ENCODE measurements at places on chromosomes 2 and 18.

DNA sequence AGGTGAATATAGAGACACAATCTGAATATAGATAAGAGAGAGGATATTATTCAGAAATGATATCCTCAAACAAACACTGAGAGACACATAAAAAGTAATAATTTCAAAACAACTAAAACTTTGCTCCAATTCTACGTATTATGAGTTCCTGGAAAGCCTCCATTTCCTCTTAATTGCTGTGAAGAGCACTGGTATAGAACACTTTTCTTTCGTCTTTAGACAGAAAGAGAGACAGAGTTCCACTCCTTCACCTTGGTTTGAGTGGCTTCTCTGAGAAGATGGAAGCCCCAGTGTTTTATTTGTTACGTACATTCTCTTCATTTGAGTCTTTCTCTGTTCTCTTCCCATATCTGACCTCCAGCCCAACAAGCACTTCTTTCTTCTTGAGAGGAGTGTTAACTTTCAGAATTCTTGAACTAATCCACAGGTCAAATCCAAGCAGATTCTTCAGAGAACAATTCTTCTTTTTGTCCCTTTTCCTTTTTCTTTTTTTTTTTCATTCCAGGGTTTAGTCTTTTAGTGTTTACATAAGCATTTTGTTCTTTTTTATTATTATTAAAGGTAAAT is 6.4 kb upstream of the PIK3C3 start:
- no peak for DNase-seq

GRCh38 chr2:63300835-63301234 is 250.2 kb downstream of the OTX1 start:
- no peak for DNase-seq

- DNase-seq, result no peak
These were observed 52.4 kb downstream of the GPR39 start for GRCh38 chr2:132468821-132469675.

GRCh38 chr2:7182525-7182924 is 265.3 kb downstream of the RNF144A start:
- no peak for DNase-seq

- no peak for DNase-seq
These were observed 94.9 kb downstream of the KCTD1 start for GRCh38 chr18:26453386-26453901.

DNA sequence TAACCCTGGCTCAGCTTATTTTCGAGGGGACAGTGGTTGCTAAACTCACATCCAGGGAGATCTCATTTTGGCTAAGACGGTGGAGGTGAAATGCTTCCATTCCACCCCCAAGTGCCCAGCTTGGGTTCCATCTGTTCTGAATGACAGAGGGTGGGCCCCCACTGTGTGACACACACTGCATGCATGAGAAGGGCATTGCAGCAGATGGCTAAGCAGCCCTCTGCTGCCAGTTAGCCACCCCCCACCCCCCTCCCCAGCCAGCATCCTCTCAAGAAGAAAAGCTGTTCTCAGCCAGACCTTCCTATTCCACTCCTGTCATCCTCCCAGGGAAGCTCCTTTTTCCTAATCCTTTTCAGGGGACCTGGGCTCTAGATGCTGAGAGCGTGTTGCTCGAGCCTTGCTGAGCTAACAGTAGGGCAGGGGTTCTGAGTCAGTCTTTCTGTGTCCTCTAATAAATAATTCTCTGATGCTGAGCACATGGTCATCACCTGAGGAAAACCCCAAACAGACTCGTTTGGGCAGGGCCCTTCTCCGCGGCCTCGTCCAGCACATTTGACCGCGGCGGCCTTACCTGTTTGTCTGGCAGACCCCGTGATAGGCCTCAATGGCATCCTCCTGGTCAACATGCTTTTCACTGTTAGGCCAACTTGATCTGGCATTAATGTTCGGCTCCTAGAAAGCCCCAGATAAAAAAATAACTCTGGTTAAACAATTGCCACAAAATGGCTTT is 49.5 kb upstream of the ACAA2 start:
- no peak for DNase-seq

- DNase-seq, result no peak
These were observed 55.2 kb downstream of the RASGRP3 start for GRCh38 chr2:33531549-33532059.

DNA sequence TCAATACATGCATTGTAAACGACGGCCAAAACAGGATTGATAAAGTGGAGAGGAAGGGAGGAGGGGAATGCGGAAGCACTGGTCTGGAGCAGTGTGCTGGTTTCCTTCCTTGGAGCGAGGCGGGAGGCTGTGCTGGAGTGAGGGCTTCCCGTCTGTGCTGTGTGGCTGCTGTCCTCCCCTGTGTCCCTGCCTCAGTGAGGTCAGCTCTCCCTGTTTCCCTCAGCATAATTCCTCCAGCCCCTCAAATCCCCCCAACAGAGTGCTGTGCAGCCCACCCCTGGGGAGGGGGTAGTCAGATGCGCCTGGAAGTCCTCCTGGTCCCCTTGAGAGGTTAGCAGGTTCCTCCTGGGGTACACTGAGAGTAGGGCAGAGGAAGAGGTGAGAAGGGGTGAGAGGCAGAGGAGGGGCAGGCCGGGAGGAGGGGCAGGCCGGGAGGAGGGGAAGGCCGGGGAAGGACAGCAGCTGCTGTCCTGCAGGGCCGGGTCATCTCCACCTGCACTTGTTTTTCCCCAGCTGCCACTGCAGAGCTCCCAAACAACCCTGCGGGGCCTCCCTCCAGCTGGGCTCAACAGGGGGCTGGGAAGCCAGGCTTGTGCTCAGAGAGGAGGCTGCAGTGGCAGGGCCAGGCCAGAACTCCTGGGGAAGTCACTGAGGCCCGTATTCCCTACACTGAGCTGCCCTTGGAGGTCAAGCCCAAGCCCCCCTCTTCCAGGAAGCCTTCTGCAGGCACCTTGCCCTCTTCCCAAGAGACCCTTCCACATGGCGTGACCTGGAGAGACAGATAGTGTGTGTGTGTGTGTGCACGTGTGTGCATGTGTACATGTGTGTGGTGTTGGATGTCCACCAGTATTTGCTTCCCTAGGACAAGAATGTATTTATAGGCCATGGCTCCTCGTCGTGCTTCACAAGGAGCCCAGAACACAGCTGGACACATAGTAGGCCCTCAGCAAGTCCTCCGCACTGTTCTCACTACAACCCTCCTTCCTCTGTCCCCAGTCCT is 13.2 kb upstream of the ATP6V1B1 start:
- DNase-seq, result peak; percentile 65

- no peak for DNase-seq
These were observed 6.5 kb downstream of the DGUOK start for GRCh38 chr2:73933194-73933593.

DNA sequence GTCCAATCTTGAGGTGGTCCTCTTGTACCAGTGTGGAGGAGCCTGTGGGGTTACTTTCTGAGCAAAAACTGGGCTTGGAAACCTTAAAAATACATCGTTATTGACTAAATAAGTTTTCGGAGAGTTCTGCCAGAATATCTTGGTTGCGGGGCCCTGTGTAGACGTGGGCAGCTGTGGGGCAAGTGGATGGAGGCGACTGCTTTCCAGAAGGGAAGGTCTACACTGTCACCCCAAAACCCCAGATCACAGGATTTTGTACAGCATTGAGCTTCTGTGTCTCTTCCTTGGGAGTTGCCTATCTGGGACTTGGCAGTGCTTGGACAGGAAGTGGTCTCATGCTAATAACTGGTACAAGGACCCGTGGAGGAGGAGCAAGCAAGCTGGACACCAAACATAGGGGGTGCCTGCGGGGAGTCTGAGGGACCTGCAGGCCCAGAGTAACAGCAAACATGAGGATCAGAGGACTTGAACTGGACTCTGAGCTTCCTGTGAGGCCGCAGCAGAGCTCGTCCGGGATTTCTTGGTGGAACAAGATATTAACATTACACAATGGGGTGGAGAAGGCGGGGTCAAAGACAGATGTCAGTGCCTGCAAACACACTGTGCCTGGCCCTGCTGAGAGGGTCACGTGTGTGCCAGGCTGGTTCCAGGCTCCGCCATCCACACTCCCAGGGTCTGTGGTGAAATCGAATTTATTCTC is 48.0 kb upstream of the CTLA4 start:
- no peak for DNase-seq

DNA sequence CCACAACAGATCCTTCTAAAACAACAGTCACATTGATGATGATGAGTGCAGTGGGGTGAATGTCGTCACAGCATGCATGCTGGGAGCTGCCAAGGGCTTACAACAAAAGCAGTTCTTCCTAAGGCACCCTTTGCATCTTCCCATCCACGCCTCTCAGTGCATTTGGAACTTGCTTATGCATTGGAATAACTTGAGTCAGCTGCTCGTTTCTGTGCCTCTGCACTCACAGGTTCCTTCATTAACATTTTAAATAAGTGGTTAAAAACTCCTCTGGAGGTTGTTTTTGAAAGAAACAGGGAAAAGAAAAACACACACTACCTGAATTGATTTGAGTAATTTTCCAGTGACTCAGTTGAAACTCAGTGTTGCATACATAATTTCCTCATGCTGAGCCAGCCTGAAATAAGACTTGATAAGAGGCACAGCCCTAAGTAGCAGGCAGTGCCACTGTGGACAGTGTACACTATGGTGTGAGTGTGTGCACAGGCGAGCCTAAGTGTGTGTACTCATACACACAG is 46.8 kb upstream of the TRIM43B start:
- DNase-seq, result no peak

- DNase-seq, result no peak
These were observed 93.6 kb downstream of the OSR1 start for GRCh38 chr2:19264852-19265251.

DNA sequence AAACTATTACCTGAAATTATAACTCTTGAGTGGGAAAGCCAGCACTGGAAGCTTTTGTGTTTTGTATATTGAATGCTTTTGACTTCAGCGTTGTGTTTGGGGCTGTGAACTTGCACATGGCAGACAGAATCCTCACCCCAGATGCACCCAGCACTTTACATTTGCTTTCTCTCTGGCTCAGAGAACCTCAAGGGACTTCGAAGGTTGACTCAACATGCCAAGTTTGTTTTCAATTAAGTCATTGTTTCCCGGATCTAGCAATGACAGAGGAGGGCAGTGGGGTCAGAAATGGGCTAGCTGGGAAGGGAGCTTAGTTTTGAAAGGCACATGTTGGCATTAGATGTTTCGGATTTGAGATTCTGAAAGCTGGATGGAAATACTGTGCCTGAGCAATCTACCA is 22.4 kb downstream of the TET3 start:
- DNase-seq, result no peak

DNA sequence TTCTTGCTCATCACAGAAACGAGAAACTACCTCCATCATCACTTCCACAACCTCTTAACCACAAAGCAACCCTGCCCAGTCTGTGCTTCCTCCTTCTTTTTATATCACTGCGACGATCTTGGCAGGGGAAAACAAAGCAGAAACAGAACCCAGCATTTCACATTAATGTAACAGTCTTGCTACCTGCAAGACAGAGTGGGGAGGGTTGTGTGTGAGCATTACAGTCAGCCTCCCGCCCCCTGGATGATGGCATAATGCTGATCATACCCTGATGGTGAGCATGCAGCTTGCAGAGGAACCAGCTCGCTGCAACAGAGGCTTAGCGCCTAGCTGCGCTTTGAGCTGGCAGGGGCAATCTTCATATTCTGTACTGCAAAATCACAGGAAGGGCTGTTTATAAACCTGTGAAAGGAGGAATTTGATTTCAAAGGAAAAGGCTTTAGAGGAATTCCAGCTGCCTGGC is 376.1 kb downstream of the IRS1 start:
- peak; percentile 17 for DNase-seq

GRCh38 chr18:25019086-25019860 is 332.7 kb downstream of the ZNF521 start:
- DNase-seq, result no peak

GRCh38 chr2:96118698-96119388 is 2.5 kb upstream of the ADRA2B start:
- DNase-seq, result no peak

DNA sequence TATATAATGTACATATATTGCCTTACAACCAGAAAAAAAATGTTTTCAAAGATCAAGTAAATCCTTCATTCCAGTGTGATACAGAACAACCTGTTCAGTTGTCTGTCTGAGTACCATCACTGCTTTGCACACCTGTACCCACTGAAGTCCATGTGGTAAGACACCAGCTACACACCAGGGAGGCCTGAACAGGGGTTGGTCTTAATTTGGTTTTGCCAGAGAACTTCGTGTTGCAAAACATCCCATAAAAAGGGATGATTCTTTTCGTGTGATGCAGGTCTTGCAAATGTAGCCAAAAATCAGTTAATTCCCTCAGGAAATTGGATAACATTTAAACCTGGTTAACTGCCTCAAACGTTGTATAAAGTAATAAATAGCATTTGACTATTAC is 73.7 kb upstream of the SLC1A4 start:
- DNase-seq, result no peak

DNA sequence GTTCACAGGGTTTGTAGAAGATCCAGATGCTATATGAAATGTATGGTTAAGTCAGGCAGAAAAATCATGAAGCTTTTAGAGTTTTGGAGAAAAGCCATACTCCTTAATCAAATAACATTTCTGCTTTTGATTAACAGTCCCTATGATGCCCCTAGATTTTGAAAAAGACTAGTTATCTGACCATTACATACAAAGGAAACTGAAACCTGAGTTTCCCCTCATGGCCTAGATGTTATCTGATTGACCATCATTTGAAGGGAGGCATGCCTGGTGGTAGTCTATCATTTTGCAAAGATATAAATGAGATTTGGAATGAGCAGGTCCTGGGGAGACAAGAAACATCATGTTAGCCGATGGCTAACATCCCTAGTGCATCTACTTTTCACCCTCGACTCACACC is 704.3 kb upstream of the FSHR start:
- DNase-seq, result no peak

DNA sequence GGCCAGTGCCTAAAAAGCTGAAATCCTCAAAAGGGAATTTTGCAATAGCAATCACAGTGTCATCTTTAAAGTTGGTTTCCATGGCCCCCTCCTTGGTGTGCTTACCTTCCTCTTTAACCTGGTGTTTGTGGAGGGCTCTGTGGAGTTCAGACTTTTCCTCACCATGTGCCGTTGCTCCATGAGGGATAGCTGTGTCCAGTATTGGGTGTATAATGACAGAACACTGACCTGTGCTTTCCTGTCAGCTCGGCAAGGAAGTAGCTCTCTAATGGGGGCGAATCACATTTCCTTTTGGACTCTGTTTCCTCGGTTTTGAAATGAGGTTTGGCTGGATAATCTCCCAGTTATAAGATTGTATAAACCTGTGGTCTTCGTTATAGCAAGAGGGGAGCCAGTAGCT is 166.0 kb upstream of the DAPL1 start:
- no peak for DNase-seq

GRCh38 chr2:57867730-57868129 is 178.9 kb upstream of the VRK2 start:
- no peak for DNase-seq

DNA sequence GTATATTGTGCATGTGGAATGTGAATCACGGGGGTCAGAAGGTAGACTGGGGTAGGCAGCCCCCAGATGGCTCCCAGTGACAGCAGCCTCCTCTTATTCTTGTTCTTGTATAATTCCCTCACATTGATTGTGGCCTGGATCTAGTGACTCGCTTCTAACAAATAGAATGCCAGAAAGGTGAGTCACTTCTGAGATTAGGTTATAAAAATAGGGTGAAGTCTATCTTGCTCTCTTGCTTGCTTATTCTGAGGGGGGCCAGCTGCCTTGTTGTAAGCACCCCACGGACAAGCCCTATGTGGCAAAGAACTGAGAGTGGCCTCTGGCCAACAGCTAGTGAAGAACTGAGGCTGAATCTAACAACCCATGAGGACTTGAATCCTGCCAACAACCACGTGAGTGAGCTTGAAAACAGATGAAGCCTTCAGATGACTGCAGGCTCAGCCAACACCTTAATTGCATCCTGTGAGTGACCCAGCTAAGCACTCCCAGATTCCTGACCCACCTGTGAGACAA is 15.6 kb upstream of the RMND5A start:
- DNase-seq, result no peak

- DNase-seq, result no peak
These were observed 15.4 kb upstream of the HOXD1 start for GRCh38 chr2:176172895-176173566.

GRCh38 chr2:2764001-2764355 is 432.9 kb upstream of the MYT1L start:
- DNase-seq, result no peak
